ENCODE measurements at places on chromosomes 1 and 21.
A peak's percentile ranks its signal among the peaks of the same experiment; 100 is the strongest.

GRCh38 chr1:9073143-9073542, 3.7 kb upstream of the SLC2A5 start:
- DNase-seq, result no peak

GRCh38 chr1:207487636-207488035, 8.3 kb upstream of the CR1 start:
- no peak for DNase-seq

GRCh38 chr1:212760126-212760823, 31.3 kb downstream of the NSL1 start:
- no peak for DNase-seq

DNA sequence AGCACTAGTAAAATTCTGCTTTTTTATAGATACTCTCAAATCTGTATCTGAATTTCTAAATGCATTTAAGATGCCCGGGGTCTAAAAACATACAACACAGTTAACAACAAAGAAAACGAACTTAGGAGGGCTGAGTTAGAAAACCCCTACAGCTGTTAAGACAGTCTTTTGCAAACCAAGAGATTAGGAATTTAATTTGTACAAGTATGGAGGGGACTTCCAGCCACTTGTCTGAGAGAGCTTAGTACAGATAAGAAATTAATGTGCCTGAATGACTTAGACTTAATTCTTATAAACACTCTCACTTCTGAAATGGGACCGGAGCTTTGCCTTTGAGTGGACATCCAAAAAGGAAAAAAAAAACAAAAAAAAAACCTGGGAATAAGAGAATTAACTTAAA, 61.6 kb downstream of the SMYD3 start:
- no peak for DNase-seq

GRCh38 chr1:214637722-214638458, 34.9 kb downstream of the CENPF start:
- no peak for DNase-seq

DNA sequence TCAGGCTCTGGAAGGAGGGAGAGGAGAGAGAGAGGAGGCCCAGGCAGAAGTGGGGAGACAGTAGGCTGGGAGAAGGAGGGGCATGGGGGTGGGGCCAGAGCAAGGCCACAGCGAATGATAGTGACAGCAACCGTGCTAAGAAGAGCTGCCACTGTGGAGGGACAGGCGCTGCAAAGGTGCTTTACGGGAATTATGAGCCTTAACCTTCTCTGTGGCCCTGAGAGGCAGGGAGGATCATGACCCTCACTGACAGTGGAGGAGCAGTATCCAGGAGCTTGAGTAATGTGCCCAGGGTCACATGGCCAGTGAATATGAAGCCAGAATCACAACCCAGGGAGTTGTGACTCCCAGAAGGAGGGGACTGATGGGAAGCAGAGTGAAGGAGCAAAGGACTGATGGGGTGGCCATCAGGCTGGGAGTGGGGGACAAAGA, 53.4 kb upstream of the RPL11 start:
- no peak for DNase-seq

DNA sequence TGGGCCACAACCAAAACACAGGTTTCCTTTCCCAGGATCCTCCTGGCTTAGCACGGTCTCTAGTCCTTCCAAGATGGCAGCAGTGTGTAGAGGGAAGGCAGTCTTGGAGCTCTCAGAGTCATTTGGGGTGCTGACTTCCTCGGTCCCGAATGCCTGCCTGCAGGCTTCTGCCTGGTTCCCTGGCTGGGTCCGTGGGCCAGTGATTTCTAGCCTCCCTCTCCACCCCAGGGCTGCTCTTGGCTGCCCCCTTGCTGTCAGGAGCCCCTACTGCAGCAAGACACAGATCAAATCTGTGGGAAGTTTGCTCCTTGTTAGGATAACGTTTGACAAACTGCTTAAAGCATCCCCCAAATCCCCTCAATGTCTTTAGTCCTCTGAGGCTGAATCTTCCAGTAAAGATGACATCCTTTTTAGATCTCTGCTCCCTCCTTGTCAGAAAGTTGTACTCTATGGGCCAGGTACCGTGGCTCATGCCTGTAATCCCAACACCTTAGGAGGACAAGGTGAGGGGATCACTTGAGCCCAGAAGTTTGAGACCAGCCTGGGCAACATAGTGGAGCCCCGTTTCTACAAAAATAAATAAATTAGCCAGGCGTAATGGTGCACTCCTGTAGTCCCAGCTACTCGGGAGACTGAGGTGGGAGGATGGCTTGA, 272.5 kb downstream of the RRAGC start:
- peak; percentile 57 for DNase-seq

- no peak for DNase-seq
These were observed 48.8 kb downstream of the ARHGEF10L start for GRCh38 chr1:17588048-17588871.

- no peak for DNase-seq
These were observed 48.8 kb downstream of the KCNK1 start for GRCh38 chr1:233662575-233663304.

DNA sequence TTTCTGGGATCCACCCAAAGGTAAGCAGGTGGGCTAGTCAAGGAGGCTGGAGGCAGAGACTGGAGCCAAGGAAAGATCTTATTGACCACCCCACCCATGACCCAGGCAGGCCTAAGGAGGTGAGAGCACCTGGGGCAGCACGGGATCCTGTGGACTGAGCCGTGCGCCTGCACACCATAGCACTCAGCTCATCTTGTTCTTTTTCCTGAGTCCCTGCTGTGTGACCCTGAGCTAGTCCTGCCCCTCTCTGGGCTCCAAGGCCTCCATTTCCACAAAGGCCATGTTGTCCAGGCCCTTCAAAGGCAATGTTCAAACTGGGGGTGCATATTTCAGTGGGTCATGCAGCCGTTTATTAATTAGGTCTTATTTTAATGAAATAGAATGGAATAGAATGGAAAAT, 7.2 kb downstream of the FAM131C start:
- DNase-seq, result no peak

- no peak for DNase-seq
These were observed 18.0 kb downstream of the CSF1 start for GRCh38 chr1:109928591-109929111.

DNA sequence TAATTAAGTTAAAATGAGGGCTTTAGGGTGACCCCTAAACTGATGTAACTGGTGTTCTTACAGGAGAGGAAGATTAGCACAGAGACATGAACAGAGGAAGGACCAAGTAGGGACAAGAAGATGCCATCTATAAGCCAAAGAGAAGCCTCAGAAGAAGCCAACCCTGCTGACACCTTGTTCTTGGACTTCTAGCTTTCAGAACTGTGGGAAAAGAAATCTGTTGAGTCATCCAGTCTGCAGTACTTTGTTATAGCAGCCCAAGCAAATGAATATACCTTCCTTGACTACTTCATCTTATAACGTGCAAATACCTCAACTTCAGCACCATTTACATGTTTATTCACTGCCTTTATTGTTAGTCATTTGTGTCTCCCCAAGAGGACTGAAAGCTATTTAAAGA, 3.4 kb downstream of the ZBTB21 start:
- no peak for DNase-seq

- no peak for DNase-seq
These were observed 670 bp downstream of the ST3GAL3 start for GRCh38 chr1:43708002-43708410.

DNA sequence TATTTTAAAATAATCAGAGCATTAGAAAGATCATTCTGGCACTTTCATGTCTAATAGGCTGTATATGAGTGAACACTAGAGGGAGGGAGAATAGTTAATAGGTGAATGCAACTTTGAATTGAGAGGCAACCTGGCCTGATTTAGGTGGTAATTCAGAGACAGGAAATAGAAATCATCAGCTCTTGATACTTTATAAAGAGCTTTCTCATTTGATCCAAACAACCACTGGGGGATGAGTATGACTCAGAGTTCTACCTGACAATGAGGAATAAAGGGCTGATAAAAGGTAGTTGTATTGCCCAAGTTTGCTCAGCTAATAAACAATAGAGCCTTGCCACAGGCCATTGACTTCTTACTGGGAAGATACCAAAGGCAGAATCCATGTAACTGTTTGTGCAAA, 5.2 kb upstream of the FAM89A start:
- DNase-seq, result no peak

DNA sequence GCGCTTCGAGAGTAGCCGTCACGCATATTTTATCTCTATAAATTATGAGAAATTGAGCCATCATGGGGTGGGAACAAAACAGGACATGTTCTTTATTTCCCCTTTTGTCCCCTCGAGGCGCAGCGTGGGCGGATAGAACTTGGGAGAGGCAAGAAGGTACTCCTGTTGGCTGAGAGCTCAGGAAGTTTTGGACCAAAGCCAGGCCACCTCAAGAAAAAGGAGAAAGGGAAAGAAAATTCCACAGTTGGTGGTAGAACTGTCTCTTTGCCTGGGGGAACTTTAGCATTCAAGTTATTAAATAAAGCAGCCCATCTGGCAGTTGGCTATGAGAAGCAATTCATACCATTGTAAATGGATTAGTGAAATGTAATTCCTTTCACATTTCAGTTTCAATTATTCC, 76.4 kb upstream of the DSCAM start:
- DNase-seq, result no peak

All from memory B cell (primary cell).